ENCODE measurements at places on chromosomes 6 and 20. TPM values are rescaled to one million over a fixed set of nuclear protein-coding genes. Genes with fewer than 3 reads are reported as not detected.

GRCh38 chr6:157224951-157225574, 98.3 kb downstream of the TMEM242 start:
- DNase-seq = no peak

THEMIS gene
- 0.08 TPM for total RNA-seq

DNA sequence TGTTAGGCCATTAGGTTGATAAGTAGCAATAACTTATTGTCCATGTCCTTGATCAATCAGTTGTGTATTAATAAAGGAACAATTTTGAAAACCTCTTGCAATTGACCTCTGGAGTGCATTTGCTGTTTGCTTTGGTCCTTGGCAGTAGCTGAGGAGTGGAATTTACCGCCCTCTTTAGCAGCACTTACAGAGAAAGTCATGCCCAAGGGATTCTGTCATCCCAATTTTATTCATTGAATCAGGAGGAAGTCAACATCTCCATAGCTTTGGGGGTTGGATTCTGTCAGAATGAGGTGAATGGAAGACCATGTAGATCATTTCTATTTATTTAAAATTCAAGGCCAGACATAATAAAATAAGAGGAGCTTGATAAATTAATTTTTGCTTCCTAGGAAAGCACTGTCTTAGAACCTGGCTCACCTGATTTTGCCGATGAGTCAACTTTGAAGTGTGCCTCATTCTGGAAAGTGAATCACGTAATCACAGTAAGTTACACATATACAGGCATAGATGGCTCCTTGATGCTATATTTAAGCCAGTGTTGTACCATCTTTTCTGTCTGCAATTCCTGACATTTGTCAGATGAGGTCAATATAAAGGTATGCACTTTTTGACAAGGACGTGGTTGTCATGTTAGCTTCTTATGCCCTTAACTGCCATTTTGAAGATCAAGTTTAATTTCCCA, 128.7 kb upstream of the MLIP start:
- DNase-seq = no peak

GRCh38 chr6:21284706-21285105, 308.8 kb upstream of the SOX4 start:
- DNase-seq = no peak

DNA sequence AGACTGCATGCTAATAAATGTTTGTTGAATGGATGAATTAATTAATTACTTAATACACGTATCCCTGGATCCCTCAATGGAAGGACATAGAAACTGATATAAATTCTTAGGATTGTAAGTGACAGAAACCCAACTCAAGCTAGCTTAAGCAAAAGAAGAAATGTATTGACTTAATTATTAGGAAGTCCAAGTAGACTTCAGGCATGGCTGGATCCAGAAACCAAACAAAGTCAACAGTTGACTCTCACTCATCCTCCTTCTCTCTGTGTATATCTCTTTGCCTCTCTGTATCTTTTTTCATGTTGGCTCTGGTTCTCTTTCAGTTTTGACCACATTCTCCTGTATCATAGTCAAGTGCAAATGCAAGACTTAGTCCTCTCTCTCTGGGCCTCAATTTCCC, 82.0 kb upstream of the CTNNBL1 start:
- no peak for DNase-seq

TTLL9 gene
- total RNA-seq = not detected

FNDC11 gene
- total RNA-seq = 0.16 TPM

FAM184A gene
- 2.4 TPM for total RNA-seq

GRCh38 chr20:63068711-63069367, 62.1 kb upstream of the BHLHE23 start:
- no peak for DNase-seq

GRCh38 chr20:62739067-62739466, 30.4 kb downstream of the NTSR1 start:
- peak; percentile 37 for DNase-seq

DNA sequence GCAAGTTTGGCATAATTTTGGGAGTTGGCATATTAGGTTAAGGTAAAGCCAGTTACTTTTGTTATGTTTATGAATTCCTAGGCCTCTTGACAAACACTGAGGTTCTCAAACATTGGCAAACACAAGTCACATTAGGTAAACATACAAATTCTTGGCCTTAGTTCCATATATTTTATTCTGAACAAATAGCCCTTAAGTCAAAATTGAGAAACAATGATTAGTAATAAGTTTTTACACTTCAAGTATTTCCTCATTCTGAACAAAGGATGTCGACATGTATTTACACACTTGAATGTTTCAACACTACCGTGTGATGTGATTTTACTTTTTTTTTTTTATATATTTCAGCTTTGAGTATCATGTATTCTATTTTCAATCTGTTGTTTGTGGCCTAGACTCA, 3.8 kb upstream of the ECHDC1 start:
- DNase-seq = no peak

DNA sequence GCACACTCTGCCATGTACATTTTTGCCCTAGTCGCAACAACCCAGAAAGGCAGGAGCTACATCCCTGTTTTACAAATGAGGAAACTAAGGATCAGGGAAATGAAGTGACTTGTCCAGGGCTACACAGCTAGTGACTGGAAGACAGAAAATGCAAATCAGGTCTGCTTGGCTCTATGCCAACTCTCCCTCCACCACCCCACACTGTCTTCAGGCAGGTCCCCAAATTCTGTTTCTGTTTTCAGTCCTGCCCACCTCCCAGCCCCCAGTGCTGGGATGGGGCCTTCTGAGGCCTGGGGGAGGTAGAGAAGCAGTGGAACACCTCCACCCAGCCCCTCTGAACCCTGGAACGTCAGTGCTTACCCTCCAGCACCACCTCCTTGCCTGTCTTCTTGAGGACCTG, 5.1 kb downstream of the SNTA1 start:
- no peak for DNase-seq

DNA sequence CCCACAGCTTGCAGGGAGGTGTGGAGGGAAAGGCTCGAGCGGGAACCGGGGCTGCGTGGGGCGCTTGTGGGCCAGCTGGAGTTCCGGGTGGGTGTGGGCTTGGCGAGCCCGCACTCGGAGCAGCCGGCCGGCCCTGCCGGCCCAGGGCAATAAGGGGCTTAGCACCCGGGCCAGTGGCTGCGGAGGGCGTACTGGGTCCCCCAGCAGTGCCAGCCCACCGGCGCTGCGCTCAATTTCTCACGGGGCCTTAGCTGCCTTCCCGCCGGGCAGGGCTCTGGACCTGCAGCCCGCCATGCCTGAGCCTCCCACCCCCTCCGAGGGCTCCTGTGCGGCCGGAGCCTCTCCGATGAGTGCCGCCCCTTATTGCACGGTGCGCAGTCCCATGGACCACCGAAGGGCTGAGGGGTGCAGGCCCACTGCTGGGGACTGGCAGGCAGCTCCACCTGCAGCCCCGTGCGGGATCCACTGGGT, 1242.2 kb upstream of the EYS start:
- DNase-seq = no peak

KIAA1755 gene
- 7.9 TPM for total RNA-seq

- DNase-seq = no peak
Measured at GRCh38 chr20:22374066-22374465, 210.3 kb downstream of the FOXA2 start.

TSPO2 gene
- total RNA-seq = not detected

SNAI1 gene
- 0.73 TPM for total RNA-seq

CST7 gene
- total RNA-seq = 1.4 TPM

ABHD16B gene
- total RNA-seq = not detected

- no peak for DNase-seq
Measured at GRCh38 chr6:32216285-32216684, 7.6 kb downstream of the NOTCH4 start.

SPATA2 gene
- 8.0 TPM for total RNA-seq

DNA sequence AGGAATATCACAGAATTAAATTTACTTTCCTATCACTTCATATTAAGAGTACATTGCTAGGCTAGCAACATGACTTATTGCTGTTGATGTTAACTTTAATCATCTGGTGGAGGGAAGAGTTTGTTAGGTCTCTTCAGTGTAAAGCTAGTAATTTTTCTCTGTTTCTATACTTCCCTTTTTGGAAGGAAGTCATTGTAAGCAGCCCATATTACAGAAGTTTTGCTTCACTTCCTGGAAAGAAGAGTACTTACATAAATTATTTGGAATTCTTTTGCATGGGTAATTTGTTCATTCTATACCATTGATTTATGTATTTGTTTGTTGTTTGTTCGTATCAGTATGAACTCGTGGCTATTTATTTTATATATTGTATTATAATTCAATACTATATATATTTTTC, 405.2 kb downstream of the RFPL4B start:
- DNase-seq = no peak

- no peak for DNase-seq
Measured at GRCh38 chr6:157012355-157012754, 235.2 kb downstream of the ARID1B start.

DNA sequence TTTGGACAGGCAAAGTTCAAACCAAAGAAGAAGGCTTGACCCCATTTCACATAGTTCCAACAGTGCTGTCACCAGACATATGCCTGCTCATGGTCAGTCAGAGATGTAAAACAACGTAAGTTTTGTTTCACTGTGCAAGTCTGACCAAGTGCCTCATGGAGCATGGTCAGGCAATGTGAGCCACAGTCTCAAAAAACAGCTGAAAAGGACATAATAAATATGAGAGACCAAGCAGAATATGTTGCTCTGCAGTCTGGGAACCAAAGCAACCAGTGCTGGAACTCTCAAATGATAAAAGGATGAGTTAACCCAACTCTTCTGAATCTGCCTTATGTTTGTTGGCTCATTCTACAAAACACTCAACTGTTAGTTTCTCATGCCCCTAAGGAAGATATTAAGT, 39.9 kb upstream of the DST start:
- DNase-seq = no peak

GRCh38 chr6:27839626-27840475, 72.3 kb downstream of the OR2B2 start:
- DNase-seq = no peak

Measured in Right ventricle myocardium inferior (tissue), 1 donor.